ENCODE measurements at places on chromosomes 16 and 17. TPM values are rescaled to one million over a fixed set of nuclear protein-coding genes. Genes with fewer than 3 reads are reported as not detected.

The SNN gene
- total RNA-seq, result 30.1 TPM

The GPRC5B gene
- 58.7 TPM for total RNA-seq

The EFNB3 gene
- total RNA-seq, result 0.07 TPM

- no peak for DNase-seq
Observed at GRCh38 chr16:19754644-19755036, 36.6 kb downstream of the IQCK start.

- no peak for DNase-seq
Observed at GRCh38 chr16:85302018-85302847, 190.0 kb upstream of the CIBAR2 start.

DNA sequence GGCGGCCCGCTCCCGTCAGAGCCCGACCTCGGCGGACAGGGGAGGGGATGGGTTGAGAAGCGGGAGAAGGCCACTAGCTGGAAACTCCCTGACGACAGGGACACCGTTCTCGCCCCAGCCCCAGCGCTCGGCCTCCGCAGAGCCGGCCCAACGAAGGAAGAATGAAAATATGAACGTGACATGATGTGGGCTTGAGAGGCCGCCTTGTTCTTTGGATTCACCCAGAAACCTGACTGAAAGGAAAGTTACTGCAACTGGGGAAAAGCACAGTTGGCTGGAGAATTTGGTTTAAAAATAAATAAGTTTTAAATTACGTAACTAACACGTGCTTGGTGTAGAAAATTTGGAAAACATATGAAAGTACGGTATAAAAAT lies 21.1 kb downstream of the NPTX1 start:
- no peak for DNase-seq

DNA sequence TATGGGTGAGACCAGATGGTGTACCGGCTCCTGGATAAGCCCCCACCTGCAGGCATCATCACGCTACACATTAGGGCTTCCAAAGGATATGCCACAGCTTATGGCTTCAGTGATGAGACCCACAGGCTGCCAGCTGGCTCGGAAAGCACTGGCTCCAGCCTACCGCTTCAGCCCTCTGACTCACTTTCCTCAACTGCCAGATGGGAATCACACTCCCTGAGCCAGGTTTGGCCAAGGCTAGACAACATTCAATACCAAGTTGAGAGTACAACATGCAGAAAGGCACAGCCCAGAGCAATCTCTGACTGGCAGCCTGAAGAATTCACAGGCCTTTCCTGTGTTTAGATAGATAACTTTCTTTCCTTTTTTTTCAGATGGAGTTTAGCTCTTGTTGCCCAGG lies 10.3 kb downstream of the CENPV start:
- peak; percentile 81 for DNase-seq

The OR1E2 gene
- total RNA-seq, result not detected

- DNase-seq, result no peak
Observed at GRCh38 chr17:66455060-66455459, 152.6 kb downstream of the PRKCA start.

DNA sequence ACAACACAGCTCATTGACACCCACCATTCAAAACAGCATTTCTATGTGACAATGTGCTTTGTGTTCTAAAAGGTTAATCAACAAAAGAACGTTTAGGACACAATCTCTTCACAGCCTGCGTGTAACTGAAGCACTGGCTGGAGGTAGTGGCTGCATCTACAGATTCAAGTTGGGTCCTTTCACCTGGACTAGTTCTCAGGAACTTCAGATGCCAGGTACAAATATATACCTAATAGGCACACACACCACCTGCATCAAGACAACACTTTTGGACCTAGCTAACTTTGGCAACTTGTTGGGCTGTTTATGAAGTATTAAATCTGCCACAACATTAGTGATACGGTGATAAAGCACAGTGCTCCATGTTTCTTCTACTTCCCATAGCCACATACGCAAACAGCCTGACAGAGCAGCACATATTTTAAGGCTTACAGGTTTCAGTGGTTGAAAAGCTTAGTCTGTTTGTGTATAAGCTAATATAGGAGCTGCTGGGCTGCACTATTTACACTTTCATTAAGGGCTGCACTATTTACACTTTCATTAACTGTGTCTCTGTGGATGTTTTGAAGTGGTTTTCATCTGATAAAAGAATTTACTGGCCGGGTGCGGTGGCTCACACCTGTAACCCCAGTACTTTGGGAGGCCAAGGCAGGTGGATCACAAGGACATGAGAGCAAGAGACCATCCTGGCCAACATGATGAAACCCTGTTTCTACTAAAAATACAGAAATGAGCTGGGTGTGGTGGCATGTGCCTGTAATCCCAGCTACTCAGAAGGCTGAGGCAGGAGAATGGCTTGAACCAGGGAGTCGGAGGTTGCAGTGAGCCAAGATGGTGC lies 132.6 kb downstream of the PARN start:
- DNase-seq, result no peak

DNA sequence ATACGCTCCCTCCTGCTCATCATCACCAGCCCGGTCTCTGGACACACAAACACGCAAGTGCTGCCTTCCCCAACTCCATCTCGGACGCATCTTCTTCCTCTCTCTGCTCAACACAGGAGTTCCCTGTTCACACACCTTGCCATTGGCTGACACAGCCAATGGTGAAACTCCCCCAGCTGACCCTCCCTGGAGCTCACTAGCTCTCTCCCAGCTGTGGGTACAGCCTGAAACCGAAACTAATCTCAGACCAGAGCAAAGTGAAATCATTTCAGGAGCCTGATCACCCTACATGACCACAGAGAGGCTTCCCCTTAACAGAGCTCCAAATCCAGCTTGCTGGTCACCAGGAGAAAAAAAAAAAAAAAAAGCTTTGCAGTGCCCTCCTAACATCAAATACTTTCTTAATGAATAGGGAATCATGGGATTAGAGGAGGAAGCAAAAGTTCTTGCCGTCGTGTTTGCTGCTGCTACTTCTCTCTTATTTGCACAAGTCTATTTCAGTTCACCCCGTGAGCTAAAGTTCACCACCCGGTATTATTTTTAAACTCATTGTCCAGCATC lies 8.3 kb downstream of the CUEDC1 start:
- DNase-seq, result no peak

DNA sequence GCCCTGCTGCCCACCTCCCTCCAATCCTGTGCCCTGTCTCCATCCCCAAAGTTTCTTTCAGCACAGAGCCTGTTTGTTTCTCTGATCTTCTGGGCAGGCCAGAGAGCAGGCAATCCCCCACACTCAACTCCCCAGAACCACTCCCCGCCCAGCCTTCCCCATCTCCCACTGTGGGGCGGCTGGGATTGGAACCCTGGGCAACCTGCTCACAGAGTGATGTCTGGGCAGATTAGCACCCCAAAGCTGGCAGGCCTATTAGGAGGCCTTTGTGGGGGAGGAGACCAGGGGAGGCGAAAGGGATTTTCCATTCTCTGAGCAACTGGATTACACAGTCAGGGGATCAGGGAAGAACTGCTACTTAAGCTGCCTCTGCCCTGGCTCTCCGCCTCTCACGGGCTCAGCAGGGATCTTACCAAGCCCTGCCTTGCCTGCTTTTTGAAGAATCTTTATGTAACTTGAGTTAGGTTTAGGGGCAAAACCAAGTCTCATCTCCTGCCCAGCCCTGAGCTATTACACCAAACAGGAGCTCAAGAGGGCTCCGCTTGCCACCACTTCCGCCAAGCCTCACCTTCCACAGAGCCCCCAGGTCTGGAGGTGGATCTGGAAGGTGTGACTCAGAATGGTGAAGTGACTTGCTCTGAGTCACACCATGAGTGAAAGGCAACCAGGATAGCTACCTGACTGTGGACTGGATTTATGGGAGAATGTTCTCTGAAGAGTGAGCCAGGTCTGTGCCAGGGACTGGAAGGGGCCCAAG lies 16.0 kb upstream of the LHX1 start:
- no peak for DNase-seq

DNA sequence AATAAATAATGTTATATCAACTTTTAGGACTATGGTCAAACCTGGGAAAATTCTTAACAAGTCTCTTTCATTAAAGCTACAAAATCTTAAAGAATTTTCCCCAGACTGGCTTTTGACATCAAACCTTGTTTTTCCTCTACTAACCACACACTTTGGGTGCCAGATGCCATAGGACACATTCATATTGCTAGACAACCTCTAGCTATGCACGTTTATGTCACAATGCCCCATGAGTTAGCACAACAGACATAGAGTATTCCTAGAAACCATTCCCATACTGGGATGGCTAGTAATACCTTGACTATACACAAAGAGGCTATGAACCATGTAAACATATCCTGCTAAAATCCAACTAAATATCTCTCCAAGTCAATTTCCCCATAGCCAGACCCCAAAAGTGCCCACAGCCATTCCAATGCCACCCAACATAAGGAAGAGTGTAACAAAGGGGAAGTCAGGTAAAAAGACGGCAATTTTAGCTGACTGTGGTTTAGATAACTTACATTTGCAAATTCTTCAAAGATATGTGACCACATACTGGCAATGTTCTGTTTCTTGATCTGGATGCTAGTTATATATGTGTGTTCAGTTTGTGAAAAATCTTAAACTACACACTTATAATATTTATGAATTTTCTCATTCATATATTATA lies 23.4 kb downstream of the SMURF2 start:
- no peak for DNase-seq

- no peak for DNase-seq
Observed at GRCh38 chr16:26747760-26748159, 319.0 kb upstream of the C16orf82 start.

The MYL11 gene
- not detected for total RNA-seq

The HSD17B1 gene
- 0.18 TPM for total RNA-seq

DNA sequence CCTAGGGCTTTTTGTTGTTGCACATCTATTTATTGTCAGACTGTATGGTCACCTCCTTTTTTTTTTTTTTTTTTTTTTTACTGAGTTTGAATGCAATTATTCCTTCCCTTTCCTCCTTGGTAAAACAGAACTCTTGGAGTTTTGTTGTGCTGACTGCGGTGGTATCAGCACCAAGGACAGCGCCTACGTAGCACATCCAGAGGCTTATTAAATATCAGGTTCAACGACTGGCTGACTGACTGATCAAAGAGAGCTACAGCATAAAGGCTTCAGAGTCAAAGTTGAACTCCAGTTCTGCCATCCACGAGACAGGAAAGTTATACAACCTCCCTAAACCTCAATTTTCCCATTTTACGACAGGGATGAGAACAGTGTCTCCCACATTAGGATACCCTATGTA lies 86.1 kb upstream of the RBFOX1 start:
- DNase-seq, result no peak

GRCh38 chr16:84514874-84515835 lies 10.7 kb upstream of the MEAK7 start:
- no peak for DNase-seq

DNA sequence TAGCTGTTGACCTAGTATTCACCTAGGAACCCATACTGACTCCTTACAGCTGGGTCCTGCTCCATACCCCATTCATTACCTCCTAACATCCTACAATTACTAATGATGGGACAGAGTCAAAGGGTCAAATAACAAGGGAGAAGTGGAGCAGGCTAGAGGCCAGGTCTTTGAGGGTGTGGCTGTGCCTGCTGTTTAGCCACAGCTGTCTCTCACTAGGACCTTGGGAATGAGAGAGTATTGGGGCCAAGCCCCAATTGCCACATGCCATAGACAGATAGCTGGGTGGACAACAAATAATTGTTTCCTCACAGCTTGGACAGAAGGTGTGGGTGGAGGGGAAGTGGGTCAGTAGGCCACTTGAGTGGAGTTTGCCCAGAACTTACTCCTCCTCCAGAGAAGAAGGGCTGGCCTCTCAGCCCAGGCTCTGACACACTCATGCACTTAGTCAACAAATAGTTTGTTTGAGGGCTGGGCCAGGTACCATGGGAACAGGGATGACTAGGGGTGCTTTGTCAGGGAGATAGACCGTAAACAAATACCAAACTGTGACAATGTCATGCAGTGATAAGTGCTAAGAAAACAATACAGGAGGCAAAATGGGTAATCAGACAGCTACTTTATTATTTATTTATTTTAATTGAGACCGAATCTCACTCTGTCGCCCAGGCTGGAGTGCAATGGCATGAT lies 10.2 kb upstream of the CENPT start:
- DNase-seq, result peak; percentile 89

DNA sequence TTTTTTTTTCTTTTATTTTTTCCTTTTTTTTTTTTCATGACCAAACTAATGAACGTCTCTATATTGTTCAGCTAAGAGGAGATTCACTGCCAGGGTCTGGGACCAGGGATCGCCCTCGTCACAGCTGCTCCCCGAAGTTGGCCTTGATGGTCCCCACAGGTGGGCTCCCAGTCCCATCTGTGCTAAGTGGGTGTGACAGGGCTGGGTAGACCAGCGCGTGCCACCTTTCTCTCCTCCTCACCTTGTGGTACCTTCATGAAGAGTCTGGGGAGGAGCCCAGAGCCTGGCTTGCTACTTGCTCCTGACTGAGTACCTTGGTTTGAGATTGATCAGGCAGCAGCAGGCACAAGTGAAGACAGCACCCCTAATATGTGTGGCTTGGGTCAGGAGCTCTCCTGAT lies 6.5 kb upstream of the FOXF1 start:
- DNase-seq, result no peak

DNA sequence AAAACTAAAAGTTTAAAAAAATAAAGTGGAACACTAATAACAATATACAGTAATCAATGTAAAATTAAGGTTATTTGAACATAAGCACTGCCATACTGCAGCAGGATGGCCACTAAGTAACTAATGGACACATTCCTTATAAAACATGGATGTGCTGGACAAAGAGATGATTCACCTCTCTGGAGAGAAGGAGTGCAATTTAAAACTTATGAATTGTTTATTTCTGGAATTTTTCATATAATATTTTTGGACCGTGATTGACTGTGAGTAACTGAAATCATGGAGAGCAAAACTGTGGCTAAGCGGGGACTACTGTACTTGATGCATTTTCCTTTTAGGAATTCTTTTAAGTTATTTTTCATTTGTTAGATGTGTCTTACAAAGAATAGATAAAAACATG lies 21.8 kb downstream of the CBFB start:
- no peak for DNase-seq

The TAT gene
- total RNA-seq, result not detected

All from pulmonary artery endothelial cell (primary cell).